ENCODE measurements at places on chromosomes 4 and X.
A peak's percentile ranks its signal among the peaks of the same experiment; 100 is the strongest.

DNA sequence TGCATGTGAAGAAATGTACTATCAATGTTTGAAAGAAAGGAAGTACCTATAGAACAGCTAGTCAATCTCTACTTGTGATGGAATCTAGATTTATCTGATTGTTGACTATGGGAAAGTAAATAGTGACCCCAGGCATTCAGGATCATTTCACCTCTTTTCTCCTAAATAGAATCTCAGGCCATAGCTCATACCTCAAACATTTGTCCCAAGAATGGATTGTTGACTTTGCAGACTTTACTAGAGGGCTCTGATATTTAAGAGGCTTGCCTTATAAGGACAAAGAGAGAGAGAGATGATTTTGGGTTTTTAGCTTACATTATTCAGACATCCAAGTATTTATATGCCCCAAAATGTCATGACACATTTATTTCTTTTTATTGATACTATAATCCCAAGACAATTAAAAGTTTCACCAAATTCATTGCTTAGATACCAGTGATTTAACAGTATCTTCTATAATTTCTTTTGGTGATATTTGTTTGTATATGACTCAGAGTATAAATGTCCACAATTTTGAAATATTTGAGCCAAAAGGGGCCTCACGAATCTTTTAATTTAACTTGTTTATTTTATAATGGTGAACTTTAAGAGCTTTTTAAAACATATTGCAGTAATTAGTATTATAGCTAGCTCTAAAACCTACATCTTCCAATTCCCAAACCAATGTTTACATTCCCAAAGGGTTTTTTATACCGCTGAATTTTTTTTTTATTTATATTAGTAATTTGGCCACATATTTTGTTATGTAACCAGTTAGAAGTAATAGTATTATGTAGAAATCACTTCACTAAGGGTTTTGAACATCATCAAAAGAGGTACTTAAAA lies 614.1 kb downstream of the PCDH7 start:
- DNase-seq = no peak

DNA sequence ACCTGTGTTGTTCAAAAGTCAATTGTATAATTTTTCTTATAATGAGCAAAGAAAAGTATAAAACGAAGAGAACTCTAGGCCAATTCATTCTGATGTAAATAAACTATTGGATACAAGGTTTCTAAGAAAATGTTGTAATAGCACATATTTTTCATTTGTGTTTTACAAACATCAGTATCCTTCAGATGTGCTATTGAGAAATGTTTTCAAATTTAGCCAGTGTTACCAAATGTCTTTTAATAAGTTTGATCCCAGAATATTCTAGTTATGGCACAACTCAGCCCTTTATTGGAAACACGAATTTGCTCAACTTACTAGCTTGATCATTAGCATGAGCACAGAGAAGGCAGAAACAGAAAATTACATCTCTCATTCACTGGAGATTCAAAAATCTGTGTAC lies 319.3 kb downstream of the IL15 start:
- DNase-seq = no peak

- DNase-seq = no peak
These were observed 7.2 kb downstream of the NR0B1 start for GRCh38 chrX:30301963-30302362.

- no peak for DNase-seq
These were observed 21.7 kb downstream of the PNMA6F start for GRCh38 chrX:153299855-153300254.

- no peak for DNase-seq
These were observed 167.0 kb upstream of the RASGEF1B start for GRCh38 chr4:81638698-81639097.

DNA sequence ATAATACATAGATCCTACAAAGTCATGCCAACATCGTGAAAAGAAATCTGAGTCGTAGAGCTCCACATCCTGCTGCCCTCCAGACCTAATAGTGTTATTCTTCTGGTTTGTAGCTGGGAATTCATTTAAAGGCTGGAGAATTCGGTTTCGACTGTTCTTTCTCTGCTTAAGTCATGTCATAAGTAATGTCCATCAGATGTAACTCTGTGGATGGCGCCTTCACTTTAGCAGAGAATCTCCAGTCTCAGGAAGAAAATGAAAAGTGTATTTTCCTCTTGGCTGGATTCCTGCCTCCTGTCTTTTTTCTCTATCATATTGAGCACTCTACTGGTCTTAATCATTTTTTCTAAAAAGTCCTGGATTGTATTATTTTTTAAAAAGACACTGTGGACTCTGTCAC lies 117.0 kb downstream of the PALLD start:
- DNase-seq = no peak

- no peak for DNase-seq
These were observed 230.1 kb downstream of the SHROOM3 start for GRCh38 chr4:76665153-76665552.

DNA sequence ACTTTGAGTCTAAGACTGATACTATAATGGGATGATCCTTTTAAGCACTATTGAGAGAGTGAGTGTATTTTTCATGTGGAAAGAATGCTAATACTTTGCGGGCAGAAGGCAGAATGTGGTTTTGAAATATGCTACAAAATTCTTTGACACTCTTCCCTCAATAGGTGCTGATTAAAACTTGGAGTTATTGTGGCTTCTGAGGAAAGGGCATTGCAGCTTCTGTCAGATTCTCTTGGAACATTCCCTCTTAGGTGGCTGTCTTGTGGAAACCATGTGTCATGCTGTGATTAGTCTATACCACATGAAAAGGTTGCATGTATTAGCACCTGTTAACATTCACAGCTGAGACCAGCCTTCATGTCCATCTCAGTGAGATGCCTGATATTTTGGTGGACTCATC lies 547.0 kb downstream of the STIM2 start:
- no peak for DNase-seq

GRCh38 chr4:1349359-1350168 lies 2.6 kb downstream of the UVSSA start:
- no peak for DNase-seq

GRCh38 chr4:28913466-28913865 lies 1806.7 kb upstream of the PCDH7 start:
- DNase-seq = no peak

GRCh38 chr4:26842911-26843310 lies 17.7 kb upstream of the STIM2 start:
- no peak for DNase-seq

DNA sequence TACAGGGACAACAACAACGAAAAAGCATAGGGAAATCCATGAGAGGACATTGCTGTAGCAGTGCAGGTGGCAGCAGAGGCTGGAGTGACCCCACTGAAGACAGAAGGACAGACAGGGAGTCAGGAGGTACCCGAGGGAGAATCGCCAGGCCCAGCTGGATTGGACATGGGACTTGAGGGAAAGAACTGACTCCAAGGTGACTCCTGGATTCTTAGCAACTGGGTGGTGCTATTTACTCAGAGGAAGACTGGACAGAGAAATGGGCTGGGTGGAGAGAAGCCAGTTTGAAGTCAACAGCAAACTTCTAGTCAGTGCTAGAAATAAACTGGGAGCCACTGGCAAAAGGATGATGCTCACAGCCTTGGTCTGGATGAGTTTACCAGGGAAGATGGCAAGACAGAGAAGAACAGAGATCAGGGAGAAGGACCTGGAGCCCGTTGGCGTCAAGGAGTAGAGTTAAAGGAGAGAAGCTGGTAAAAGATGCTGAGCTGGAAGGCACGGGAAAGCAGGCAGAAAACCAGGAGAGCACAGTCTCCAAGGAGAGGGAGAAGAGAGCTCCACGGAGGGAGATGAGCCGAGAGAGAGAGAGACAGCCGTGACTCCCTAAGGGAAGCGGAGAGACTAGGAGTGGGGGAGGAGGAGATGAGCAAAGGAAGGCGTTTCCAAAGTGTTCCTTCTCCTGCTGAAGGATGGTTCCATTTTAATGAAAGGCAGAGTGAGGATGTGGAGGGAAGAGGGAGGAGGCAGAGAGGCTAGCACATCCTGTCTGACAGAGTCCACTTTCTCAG lies 119.4 kb downstream of the AFAP1 start:
- DNase-seq = no peak

DNA sequence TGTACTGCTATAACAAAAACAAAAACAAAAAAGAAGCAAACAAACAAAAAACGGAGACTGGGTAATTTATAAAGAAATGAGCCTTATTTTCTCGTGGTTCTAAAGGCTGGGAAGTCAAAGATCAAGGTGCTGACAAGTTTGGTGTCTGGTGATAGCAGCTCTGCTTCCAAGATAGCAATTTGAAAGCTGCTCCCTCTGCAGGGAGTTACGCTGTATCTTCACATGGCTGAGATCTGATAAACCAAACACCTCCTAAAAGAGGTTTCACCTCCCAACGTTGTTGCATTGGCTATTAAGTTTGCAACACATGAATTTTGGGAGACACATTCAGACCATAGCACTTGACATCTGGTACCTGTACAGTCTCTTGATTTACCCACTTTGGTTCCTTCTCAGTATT lies 854.2 kb downstream of the CENPC start:
- no peak for DNase-seq

DNA sequence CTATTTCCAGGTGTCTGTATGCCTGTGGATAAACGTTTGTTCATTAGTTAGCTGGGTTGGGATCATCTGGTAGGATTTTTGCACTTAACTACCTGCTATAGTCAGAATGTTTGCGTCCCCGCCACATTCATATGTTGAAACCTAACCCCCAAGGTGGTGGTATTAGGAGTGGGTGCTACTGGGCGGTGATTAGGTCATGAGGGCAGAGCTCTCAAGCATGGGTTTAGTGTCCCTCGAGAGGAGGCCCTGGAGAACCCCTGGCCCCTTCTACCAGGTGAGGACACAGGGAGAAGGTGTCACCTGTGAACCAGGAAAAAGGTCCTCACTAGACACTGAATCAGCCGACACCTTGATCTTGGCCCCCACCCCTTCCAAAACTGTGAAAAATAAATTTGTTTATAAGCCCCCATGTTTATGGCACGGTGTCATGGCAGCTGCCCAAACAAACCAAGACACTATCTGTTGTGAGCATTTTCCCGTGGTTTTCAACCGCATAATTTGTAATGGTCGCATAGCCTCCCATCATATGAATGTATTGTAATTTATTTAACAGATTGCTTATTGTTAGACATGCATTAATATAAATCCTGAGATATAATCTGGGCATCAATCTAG lies 92.7 kb upstream of the TRIM2 start:
- DNase-seq = no peak

GRCh38 chr4:54333657-54334056 lies 104.6 kb downstream of the PDGFRA start:
- no peak for DNase-seq

DNA sequence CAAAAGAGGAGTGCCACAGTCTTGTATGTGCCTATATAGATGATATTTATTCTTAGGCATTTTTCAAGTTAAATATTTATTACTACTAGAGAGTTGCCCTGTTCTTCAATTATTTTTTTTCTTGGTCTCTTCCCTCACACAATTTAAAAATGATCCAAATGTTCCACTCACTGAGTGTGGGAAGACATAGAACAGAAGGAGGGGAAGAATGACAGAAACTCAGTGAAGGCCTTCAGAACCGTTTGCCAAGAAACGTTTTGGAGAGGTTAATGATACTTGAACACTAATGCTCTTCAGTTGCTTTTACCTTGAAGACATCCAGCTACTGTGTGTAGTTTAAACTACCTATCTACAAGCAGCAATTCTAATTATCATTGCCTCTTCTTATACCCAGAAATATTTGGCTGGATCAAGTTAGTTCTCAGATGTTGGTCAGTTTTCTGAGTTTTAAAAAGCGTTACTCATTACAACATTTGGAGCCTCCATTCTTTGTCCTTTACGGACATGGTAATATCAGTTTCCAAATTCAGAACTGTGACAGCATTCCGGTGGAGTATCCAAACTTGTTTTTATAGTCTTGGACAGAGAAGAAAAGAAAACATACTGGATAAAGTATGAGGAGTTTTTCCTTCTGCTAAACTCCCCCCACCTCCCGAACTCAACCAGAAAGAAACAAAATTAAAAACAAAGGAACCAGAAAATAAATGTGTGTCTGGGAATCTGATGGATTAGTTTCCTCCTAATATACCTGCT lies 389.7 kb downstream of the SPRY1 start:
- no peak for DNase-seq

DNA sequence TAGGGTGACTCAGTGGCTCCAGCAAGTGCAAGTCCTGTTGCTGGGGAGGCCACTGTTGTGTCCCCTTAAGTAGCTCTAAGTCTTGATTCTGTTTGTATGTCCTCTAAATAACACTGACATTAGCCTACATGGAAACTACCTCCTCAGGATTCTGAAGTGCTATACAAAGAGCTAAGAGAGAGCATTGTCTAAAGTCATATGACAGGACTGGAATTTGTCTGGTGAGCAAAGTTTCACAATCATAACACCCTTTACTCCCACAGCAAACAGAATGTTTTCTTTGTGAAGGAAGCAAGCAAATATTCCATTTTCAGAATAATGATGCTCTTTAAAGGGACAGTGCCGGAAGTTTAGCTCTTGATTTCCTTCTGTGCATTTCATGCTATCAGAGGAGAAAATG lies 23.4 kb upstream of the CT47A1 start:
- no peak for DNase-seq

DNA sequence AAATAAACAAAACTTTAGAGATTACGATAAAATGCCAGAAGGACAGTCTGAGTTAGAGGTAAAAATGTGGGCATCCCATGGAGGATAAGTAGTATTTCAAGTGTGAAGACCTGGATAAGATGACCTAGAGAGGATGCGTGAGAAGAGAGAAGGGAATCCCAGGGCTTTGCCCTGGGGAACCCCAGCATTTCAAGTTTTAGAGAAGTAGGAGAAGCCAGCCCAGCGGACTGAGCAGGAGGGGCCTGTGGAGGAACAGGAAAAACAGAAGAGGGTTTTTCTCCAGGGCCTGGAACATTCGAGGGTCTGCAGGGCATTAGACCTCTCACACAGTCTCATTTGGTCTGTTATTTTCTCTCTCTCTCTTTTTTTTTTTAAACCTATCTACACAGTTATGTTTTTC lies 2.9 kb upstream of the CFP start:
- no peak for DNase-seq

DNA sequence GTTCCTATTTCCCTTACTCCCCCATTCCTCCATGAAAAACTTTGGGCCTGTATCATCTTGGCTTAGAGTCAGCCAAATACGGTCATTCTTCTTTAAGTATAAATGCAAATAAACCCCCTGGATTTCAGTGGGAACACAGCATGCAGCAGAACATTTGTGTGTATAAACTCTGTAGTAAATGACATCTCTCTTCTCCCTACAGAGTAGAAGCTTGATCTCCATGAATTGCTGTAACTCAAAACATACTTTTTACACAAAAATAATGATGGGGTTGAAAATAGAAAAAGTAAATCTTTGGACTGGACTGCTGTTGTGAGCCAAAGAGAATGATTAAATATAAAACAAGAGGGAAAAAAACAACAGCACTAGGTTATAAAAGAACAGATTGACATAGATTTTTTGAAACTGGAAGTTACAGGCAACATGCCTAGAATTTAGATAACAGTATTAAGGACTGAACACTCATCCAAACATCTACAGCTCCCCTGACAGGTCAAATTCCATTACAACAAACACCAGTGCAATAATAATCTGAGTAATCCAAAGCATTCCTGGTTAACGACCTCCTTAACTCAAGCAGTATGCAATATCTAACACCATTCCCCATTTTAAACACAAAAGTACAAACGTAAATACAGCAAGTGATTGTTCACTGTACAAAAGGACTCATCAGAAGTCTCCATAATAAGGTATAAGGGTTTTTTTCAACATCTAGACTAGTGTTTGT lies 30.7 kb downstream of the TSPAN5 start:
- DNase-seq = peak; percentile 75

Data from cerebellar nuclear complex (tissue), 1 donor.